Smooth muscle cell of bladder (primary cell): ENCODE measurements at places on chromosomes 1 and 21. TPM values are rescaled to one million over a fixed set of nuclear protein-coding genes. Genes with fewer than 3 reads are reported as not detected.

MFAP2 gene
- 10.7 and 19.6 TPM in 2 replicates for total RNA-seq

SLAMF1 gene
- total RNA-seq = not detected in 2 replicates

CREB3L4 gene
- total RNA-seq = 5.1 and 6.4 TPM in 2 replicates

HSPB7 gene
- 3.8 and 14.5 TPM in 2 replicates for total RNA-seq

AKT3 gene
- total RNA-seq = 23.5 and 35.9 TPM in 2 replicates

TRAPPC3 gene
- 65.6 and 80.9 TPM in 2 replicates for total RNA-seq

COL24A1 gene
- 0.43 and 0.65 TPM in 2 replicates for total RNA-seq

TLCD4 gene
- total RNA-seq = 0.55 and 0.85 TPM in 2 replicates

TOE1 gene
- total RNA-seq = 7.0 and 7.5 TPM in 2 replicates

FRRS1 gene
- total RNA-seq = 23.8 and 31.7 TPM in 2 replicates

LEPROT gene
- total RNA-seq = 37.4 and 37.9 TPM in 2 replicates

CD34 gene
- total RNA-seq = 0.14 and 0.28 TPM in 2 replicates

LCE2C gene
- not detected in 2 replicates for total RNA-seq

MRPL55 gene
- 59.3 and 64.9 TPM in 2 replicates for total RNA-seq

ZMYM4 gene
- total RNA-seq = 35.8 and 36.9 TPM in 2 replicates

NKAIN1 gene
- 0.09 TPM in 1 of 2 replicates, not detected in the other for total RNA-seq

KCNJ10 gene
- total RNA-seq = under 0.01 TPM in 1 of 2 replicates, not detected in the other

LRRC7 gene
- total RNA-seq = under 0.01 TPM in 2 replicates

CHIA gene
- total RNA-seq = not detected in 2 replicates

WNT3A gene
- total RNA-seq = not detected in 2 replicates

RUNX3 gene
- total RNA-seq = not detected in 2 replicates

GPR157 gene
- total RNA-seq = 3.0 and 5.5 TPM in 2 replicates

DLGAP3 gene
- total RNA-seq = under 0.01 TPM in 2 replicates
